Keratinocyte (primary cell): ENCODE measurements at places on chromosomes 12 and 14. TPM values are rescaled to one million over a fixed set of nuclear protein-coding genes. Genes with fewer than 3 reads are reported as not detected.

DNA sequence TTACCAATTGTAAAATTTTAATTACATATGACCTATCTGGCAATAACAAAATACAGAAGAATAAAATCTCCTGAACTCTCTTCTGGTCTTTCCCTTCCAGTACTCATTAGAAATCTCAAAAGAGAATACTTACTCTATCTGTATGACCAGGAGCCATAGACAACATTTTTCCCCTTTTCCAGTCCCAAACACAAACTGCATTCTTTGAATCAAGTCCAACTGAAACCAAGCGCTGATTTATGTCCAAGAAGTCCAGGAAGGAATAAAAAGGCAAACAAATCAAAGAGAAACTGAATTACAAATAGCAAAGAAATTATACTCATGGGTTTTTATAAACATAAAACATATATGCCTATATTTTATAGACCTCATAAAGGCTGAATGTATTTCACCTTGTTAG is 46.7 kb downstream of the EML5 start:
- DNase-seq: no peak

GRCh38 chr12:52372216-52373154 is 5.2 kb upstream of the KRT85 start:
- DNase-seq: peak; percentile 72

- no peak for DNase-seq
These were observed 89.3 kb upstream of the RAP1B start for GRCh38 chr12:68521321-68521839.

DNA sequence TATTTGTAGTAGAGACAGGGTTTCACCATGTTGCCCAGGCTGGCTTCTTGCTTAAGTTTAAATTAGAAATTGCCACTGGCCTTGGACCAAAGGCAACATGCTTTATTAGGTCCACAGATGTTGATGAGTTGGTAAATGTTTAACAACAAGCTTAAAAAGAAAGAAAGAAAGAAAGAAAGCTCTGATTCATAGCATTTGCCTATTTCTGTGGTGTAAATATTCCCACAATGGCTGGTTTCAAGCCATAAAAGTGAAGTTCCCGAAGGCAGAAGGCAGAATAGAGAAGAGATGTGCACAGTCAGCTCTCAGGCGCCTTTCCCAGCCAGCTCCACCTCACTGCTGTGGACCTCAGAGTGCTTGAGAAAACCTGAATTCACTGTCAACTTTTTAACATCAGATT is 26.4 kb downstream of the KCNK13 start:
- no peak for DNase-seq

MBD6 gene
- 1.8 to 5.4 TPM (median 2.2 TPM) in 3 replicates for polyA plus RNA-seq

EIF5 gene
- 139 to 283 TPM (median 221 TPM) in 3 replicates for polyA plus RNA-seq
